ENCODE measurements at places on chromosomes 7 and 10.

GRCh38 chr7:602341-603141 is 82.9 kb upstream of the PDGFA start:
- DNase-seq, result no peak

- no peak for DNase-seq
These were observed 4.2 kb downstream of the GTPBP4 start for GRCh38 chr10:992467-992866.

DNA sequence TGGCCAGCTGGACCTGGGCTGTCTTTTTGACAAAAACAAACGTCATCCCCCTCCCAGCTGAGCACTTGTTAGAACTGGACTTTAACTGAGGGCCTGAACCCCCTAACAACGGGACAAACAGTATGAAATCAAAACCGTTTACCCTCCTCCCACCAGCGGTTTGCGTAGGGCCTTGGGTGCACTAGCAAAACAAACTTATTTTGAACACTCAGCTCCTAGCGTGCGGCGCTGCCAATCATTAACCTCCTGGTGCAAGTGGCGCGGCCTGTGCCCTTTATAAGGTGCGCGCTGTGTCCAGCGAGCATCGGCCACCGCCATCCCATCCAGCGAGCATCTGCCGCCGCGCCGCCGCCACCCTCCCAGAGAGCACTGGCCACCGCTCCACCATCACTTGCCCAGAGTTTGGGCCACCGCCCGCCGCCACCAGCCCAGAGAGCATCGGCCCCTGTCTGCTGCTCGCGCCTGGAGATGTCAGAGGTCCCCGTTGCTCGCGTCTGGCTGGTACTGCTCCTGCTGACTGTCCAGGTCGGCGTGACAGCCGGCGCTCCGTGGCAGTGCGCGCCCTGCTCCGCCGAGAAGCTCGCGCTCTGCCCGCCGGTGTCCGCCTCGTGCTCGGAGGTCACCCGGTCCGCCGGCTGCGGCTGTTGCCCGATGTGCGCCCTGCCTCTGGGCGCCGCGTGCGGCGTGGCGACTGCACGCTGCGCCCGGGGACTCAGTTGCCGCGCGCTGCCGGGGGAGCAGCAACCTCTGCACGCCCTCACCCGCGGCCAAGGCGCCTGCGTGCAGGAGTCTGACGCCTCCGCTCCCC is at the start of gene IGFBP1:
IGFBP1 (plus strand) TSS at position 304 of the 808 bp plus-strand sequence; CDS start at position 469, 165 bp downstream.
- DNase-seq, result no peak

DNA sequence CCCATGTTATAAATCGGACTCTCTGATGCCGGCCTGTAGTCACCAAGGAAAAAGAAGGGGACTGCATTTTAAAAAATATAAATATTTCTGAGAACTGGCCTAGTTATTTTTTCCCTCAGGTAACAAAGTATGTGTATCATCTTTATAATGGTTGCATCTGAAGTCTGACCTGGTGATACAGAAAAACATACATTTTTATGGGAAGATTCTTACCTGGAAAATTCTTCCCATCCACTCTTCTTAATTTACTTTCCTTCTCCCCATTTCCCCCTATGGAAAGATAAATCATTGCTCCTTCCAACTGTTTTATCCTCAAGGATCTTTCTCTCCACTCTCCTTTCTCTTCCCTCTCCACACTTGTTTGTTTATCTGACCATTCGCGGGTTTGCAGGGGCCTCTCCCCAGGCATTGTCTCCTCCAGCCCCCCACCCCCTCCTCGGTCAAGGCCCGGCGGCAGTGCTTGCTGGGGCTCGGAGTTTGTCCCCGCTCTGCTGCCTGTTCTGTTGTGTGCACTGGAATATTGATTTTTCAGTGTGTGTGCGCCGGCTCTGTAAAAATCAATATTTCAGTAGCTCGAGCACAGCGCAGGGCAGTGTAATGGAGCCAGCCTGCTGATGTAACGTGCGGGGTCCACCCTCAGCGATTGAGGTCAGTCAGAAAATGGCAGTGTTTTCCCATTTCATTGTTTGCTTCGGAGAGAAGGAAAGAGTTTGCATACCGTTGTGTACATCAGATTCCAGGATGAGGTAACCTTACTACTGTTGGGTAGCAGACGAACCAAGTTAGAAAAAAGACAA is 199.5 kb upstream of the NFE2L3 start:
- no peak for DNase-seq

DNA sequence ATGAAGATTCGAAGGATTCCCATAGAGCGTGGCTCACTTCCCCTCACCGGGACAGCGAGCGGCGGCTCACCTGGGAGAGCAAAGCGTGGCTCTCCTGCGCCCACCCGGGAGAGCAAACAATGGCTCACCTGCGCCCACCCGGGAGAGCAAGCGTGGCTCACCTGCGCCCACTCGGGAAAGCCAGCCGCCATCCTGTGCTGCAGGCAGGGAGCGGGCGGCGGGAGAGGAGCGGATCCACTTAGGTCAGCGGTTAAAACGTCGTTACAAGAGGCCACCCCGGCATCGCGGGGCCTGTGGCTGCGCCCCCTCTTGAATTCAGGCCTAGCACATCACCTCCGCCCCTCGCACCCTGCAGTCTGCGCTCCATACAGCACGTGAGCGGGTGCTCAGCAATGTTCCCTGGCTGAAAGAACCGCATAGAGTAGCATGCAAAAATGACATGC is 461 bp upstream of the FIGNL1 start:
- DNase-seq, result no peak

GRCh38 chr10:86954681-86955500 is 2.5 kb downstream of the MMRN2 start:
- no peak for DNase-seq

DNA sequence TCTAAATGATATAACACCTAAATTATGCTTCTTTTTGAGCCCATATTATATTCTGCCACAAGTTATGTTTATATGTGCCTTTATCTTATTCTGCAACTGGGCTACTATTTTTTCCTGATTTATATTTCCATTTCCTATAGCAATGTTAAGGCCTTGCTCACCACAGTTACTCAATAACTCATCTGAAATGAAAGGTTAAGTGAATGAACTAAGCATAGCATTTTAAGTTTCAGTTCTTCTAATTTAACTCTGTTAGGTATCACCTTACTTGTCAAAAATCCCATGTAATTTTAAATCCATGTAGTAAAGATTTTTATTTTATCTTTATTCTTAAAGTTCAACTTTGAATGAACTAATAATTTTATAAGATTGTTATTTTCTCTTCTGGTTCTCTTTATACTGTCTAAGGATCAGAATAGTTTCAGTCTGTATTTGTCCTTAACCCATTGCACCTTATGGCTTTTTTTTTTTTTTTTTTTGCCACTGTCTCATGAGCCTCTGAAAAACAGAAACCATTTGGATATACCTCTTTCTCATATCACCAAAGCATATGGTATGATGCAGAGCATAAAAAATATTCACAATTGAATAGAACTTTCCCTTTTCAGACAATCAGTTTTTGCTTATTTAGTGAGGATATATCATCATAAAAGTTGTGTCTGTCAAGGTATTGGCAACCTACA is 301.8 kb upstream of the ZWINT start:
- DNase-seq, result no peak

GRCh38 chr7:26531926-26532325 is 240.3 kb downstream of the SNX10 start:
- DNase-seq, result no peak

- no peak for DNase-seq
These were observed 829 bp downstream of the CHRM2 start for GRCh38 chr7:136869001-136869961.

GRCh38 chr7:105693576-105693975 is 112.3 kb upstream of the EFCAB10 start:
- no peak for DNase-seq

DNA sequence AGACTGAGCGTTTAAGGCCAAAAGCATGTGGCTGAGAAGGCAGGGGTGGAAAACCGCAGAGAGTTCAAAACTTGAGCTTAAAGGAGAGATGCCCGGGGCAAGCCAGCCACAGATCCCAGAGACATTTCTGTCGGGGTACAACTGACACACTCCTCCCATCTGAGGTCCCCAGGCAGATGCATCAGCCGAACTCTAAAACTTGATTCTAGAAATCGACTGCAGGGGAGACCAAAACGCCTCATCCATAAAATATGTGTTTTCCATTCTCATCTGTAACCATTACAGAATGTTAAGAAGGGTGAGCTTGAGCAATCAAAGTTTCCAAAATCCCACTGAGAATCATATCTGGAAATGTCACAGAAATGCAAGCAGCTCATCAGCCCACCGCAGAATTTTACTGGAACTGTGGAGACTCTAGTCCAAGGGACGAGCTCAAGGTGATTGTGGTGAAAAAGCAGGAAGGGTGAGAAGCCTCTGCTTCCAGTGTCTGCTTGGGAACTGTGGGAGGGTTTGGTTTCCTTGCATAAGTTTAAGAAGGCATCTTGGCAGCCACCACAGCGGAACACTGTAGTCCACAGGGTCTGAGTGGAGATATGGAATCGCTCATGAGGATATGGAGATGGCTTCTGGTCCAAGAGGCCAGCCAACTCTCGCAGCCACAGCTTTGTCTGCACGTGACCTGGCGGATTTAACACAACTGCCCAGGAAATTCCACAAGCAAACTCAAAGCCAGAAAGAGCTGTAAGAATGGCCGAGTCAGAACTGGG is 249.2 kb downstream of the SFMBT2 start:
- DNase-seq, result no peak

DNA sequence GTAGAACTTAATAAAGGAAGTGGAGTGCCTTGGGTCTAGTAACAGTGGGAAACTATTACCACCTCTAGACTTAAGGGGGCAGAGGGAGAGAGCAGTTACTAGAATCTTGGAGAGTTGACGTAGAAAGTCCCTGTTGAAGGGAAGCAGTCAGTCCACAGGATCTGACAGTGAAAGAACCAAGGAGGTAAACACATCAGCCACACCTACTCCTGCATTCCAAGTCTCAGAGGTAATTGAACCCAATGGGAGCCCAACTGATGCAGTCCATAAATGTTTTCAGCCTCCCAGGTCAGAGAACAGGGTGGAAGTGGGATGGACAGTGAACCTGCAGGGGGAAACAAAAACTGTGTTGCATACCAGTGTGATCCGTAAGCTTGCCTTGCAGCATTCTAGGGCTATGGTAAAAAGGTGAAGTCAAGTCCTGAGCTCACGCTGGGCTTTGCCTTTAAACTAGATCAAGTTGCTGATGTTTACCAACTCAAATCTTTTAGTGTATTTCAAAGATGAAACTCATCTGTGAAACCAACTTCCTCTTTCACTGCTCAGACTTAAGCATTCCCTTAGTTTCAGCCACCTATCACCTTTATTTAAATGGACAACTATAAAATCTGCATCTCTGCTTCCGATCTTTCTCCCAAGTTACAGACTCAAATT is 57.2 kb downstream of the SLC16A12 start:
- DNase-seq, result no peak

GRCh38 chr7:36490419-36490830 is 100.8 kb downstream of the ANLN start:
- DNase-seq, result no peak

DNA sequence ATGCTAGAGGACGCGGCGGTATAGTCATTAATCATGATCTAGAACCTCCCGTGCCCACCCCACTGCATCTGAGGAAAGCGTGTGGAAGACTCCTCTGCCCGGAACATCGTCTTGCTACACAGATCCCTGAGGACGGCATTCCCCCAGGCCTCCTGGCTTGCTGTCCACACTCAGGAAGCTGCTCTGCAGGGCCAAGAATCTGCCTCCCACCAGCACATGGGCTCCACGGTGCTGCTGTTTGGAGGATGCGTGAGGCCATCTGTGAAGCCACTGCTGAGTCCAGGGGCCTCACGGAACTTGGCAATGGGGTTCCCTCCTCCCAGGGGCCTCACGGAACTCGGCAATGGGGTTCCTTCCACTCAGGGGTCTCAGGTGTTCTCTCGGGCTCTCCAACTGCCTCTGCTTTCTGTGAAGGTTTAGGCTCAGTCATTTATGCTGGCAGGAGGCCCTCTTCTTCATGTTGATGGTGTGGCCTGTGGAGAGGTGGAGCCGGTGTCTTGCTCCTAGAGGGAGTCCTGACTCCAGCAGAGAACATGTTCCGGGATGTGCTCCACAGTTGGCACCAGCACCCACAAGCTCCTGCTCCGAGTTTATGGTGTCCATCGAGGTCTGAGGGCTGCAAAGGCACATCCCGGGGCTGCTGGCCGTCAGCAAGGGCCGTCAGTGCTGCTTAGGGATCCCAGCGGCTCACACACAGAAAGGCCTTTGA is 273.3 kb downstream of the DNAJB6 start:
- DNase-seq, result no peak

- DNase-seq, result no peak
These were observed 24.9 kb downstream of the RCC1L start for GRCh38 chr7:75048435-75049379.

DNA sequence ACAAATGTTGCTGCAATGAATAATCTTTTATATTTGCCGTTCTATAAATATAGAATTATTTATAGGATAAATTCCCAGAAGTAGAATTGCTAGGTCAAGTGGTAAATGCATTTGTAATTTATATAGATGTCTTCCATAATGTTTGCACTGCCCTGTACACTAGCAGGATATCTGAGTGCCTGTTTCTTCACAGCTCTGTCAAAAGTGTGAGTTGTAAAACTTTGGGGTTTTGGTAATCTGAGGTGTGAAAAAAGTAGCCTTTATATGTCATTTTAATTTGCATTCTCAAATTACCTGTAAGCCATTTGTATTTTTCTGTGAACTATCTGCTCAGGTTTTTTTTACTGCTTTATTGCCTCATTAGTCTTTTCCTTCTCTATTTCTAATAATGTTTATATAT is 271.2 kb downstream of the NEBL start:
- no peak for DNase-seq

DNA sequence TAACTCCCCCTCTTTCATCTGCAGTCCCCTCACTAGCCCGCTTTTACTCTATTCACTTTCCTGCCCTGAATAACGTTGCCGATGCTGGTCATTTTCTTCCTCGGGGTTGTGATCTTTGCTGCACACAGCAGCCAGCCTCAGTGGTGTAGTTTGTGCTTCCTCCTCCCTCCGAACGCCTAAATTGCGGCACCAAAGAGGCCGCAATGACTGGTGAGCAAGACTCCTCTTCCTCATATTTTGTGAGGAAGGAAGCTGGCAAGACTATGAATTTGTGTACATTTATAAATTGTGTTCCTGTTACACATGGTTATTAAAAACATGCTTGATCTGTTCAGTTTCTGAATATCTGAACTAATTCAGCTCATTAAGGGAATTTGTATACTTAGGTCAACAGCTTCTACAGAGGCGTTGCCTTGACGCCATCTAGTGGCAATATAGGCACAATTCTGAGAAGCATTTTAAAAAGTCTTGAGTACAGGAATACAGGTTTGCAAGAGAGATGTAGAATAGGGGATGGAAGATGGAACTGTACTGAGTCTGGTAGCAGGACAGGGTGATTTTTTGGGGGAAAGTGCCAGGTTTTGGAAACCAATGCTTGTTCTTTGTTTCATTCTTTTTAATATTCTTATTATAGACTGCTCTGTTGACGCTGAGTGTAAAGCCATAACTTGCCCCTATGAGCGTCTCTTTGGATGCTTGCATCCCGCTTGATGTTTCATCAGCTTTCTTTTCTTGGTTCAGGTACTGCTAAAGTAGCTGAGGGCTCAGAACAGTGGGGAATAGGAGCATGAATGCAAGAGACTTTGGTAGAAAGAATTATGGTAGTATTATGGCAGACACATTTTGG is 4.1 kb upstream of the TAS2R5 start:
- DNase-seq, result peak; percentile 28

GRCh38 chr7:113963356-113963755 is 44.5 kb upstream of the PPP1R3A start:
- DNase-seq, result no peak

- DNase-seq, result no peak
These were observed 627 bp downstream of the DUSP5 start for GRCh38 chr10:110498087-110498981.

Data from GF-D8 (cell line).